Fibroblast of the conjunctiva (primary cell): ENCODE measurements at places on chromosomes 4 and X.
A peak's percentile ranks its signal among the peaks of the same experiment; 100 is the strongest.

DNA sequence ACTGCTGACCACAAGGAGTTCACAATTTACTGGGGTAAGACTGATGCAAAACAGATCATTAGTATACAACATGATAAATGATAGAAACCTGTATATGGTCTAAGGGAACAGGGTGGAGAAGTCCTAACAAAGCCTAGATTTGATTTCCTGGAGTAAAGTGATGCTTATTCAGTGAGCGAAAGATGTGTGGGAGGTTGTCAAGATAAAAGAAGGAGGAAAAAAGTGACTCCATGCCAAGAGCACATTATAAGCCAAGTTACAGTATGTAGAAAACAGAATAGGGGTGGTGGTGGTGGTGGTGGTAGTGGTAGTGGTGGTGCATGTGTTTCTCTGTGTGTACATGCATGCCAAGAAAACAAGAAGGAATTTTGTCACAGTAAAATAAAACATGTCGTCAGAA is 325.2 kb downstream of the MAPK10 start:
- DNase-seq = no peak

GRCh38 chr4:113212613-113213012 is 163.2 kb downstream of the ANK2 start:
- DNase-seq = no peak

GRCh38 chr4:173990126-173990868 is 293.2 kb downstream of the FBXO8 start:
- DNase-seq = peak; percentile 16

DNA sequence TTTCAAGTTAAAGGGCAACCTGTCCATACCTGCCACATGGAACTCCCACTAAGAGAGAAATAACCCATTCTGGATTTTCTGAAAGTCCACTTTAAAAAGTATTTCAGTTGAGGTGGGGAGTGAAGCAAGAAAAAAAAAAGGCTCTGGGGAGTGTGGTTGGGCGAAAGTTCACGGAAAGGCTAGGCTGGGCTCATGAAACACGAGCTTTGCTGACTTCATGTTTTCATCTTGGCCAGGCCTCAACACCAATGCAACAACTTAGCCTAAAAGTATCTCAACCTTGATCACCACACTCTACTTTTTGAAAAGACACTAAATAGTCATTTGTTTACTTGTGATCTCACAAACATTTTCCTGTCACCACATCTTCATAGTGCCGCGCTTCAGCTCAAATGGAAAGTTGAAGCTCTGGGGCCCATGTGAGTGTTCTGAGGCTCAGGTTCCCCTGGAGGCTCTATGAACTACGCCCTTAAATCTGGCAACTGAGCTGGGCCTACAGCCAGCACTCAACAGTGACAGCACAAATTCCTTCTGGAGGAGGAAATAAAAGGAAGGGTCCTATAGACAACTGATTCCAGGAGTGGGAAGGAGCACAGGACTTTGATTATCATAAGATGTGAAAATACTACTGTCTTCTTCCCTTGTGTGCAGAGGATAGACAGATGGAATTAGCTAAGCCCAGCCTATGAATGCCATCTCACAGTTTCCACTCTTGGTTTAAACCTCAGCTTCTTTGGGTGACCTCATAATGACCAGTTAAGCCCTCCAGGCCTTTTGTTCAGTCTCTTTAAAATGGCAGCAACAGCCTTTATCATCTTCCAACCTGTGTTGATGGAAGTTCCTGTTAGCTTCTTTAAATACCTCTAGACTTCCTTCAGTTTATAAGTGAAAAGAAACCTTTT is 5.1 kb downstream of the CD40LG start:
- no peak for DNase-seq

- DNase-seq = no peak
Observed at GRCh38 chr4:117968606-117969005, 65.7 kb upstream of the NDST3 start.

DNA sequence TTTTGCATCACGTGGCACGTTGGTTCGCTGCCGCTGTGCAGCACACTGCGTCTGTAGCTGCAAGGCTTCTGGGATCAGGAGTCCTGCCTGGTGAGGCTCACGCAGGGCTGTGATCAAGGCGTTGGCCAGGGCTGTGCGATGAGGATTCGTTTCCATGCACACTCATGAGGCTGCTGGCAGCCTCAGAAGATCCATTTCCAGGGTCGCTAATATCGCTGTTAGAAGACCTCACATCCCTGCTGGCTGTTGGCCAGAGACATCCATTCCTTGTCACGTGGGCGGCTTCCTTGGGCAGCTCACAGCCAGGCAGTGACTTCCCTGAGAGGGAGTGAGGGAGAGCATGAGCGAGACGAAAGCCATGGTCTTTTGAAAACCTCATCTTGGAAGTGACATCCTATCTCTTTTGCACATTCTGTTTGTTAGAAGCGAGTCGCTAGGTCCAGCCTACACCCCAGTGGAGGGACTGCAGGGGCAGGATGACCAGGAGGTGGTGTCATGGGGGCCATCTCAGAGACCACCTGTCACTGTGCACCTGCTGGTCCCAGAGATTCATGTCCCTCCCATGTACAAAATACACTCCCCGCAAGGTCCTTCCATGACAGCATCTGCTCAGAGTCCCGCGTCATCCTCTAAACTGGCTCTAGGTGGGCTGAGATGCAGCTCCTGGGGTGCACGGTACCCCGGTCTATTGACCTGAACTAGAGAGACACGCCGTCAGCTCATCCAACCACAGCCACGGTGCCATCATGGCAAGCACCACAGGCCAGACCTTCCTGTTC is 12.2 kb downstream of the RGS12 start:
- DNase-seq = no peak

GRCh38 chr4:173448608-173449379 is 49.9 kb upstream of the SCRG1 start:
- no peak for DNase-seq

DNA sequence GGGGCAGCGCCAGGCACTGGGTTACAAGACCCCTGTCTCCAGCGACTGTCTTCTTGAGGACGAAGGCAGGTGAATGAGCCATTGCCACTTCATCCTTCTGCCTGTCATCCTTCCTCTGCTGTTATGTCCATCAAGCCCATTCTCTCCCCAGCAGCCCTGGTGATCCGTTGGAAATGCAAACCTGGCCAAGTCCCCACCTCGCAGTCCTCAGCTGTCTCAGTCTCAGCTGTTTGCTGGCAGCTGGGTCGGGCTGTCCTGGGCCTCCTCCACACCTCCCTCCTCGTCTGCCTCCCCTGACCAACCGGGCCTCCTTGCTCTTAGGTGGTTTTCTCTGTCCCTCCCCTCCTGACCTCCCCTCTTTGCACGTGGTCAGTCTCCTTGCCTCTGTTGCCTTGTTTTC is 38.0 kb downstream of the PTTG2 start:
- DNase-seq = no peak

DNA sequence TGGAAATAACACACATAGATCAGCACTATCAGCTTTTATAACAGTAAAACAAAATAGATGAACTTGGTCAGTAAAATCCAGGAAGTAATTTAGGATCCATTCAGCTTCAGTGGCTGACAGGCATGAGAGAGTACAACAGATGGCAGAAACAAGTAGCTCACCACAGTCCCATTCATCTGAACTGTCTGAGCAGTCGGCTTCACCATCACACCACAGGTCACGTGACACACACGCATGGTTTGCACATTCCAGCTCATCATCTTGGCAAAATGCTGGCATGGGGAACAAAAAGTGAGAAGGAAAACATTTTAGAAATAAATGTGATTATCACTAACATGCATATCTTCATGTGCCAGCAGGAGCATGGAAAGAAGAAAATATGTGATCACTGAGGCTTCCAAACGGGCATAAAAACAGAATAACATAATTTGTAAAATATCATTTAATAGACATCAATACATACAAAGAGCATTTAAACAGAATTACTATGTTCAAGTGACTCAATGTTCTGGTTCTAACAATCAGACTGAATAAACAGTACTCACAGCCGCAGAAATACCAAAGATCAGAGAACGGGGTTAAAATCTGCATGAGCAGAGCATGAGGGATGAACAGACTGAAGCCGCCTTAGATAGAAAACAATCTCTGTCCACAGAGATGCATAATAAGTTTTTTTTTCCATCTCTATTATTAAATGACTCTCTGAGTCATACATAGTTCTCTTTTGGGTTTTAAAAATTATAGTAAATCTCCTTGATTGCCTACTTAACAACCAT is 158.1 kb downstream of the ATP10D start:
- DNase-seq = no peak

- no peak for DNase-seq
Observed at GRCh38 chr4:5836943-5837342, 55.9 kb downstream of the CRMP1 start.

- DNase-seq = no peak
Observed at GRCh38 chr4:151649479-151649878, 111.3 kb downstream of the GATB start.

- DNase-seq = no peak
Observed at GRCh38 chr4:31617667-31618066, 897.5 kb downstream of the PCDH7 start.

GRCh38 chr4:19025031-19025430 is 1003.5 kb upstream of the LCORL start:
- DNase-seq = no peak

DNA sequence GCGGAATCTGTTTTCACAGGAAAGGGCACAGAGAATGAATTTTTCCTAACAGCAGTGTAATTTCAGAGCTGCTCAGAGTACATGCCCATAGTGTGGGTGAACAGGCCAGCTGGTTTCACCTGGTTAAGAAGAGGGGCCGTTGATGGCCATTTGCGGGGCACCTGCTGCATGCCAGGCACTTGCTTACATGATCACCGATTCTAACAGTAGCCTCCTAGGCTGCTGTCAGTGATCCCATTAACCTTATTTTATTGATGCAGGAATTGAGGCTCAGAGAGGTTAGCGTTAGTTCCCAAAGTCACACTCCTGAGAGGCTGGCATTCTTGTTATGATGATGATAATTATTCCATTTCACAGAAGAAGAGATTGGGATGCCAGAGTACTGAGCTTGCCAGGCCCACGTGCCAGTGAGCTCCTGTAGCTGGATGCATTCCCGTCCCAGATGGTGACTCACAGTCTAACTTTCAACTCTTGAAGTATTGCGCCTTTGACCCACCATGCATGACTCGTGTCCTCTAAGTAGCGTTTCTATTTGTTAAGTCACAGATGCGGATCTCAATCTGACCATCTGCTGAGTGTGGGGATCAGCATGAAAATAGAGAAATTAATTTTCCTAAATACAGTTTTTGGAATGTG is 76.5 kb downstream of the PSAPL1 start:
- peak; percentile 70 for DNase-seq

GRCh38 chr4:93529692-93530372 is 298.7 kb upstream of the ATOH1 start:
- no peak for DNase-seq

DNA sequence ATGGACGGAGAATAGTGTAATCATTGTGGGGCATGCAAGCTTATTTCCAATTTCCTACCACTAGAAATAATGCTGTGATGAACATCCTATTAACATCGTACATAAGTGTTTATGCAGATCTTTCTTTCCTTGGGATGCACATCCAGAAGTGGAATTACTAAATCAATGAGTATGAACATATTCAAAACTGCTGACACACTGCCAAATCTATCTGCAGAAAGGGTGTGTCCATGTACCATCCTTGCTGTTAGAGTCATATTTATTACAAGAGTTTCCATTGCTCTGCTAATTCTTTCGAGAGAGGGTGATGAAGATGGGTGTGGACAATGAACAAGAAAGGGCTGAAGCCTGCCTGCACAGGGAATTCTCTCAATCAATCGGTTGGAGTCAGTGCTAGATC is 82.6 kb downstream of the GPC4 start:
- no peak for DNase-seq

DNA sequence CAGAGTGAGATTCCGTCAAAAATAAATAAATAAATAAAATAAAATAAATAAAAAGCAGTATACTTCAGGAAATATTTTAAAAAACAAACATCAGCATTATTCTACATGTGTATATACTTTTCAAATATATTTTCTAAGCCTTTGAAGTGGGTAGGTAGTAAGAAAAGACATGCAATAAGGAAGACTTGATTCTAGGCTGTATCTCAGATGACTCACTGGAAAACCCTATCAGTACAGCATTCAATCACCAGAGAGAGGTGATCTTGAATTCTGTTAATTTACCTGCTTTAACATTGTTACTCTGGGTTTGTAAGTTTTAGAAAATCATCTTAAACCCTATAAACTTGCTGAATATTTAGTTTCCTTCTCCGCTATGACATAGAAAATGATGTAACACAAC is 106.6 kb upstream of the NAP1L5 start:
- DNase-seq = no peak

- DNase-seq = no peak
Observed at GRCh38 chr4:130238121-130238520, 1142.2 kb downstream of the C4orf33 start.

GRCh38 chr4:176270669-176271068 is 1.6 kb upstream of the ASB5 start:
- DNase-seq = peak; percentile 89

GRCh38 chr4:48138936-48139335 is 4.9 kb upstream of the TXK start:
- DNase-seq = no peak

GRCh38 chrX:42195506-42195905 is 272.2 kb upstream of the CASK start:
- no peak for DNase-seq

- no peak for DNase-seq
Observed at GRCh38 chrX:15525664-15526416, 25.2 kb downstream of the BMX start.

DNA sequence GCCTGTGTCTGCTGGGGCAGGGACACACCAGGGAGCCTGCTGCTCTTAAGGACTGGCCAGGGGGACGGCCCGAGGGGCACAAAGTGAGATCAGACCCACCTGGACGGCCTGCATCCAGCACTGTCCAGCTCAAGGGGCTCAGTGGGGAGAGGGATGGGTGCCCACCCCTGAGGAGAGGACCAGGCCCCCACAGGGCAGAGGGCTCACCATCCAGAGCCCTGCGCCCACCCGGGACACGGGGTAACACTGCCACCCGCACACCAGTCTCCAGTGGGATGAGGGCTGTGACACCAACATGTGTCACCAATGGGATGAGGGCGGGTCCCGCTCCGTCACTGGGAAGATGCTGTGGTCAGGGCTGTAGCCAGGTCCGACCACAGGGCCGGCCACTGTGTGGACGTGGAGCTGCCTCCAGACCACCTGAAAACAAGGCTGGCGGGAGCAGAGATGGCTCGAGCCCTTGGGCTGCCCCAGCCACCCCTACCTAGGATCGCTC is 13.2 kb downstream of the DGKQ start:
- no peak for DNase-seq

GRCh38 chr4:55330241-55330640 is 15.8 kb upstream of the SRD5A3 start:
- no peak for DNase-seq

GRCh38 chr4:11529625-11530201 is 101.0 kb upstream of the HS3ST1 start:
- peak; percentile 27 for DNase-seq

DNA sequence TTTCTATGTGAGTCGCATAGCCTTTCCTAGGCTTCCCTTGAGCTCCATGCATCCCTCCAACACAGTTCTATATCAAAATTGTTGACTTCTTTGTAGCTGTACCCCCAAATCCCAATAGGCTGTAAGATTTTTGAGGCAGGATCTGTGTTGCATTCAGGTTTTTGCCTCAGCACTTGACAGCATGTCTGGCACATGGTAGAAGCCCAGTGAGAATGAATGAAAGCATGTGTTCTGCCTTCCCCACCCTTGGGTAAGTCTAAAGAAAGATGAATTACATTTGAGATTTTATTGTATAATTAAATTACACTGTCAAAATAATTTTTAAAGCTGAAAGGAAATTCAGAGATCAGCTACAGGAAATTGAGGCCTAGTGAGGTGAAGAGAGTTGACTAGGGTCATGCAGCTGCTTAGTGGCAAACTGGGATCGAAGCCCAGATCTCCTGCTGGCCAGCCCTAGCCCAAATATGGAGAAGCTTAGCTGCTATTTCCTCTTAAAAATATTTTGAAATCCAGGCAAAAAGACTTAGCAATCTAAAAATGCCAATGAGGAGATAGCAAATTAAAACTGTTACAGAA is 122.5 kb downstream of the SPATA18 start:
- peak; percentile 68 for DNase-seq
